ENCODE measurements at places on chromosomes 2 and 18.

- DNase-seq, result no peak
Observed at GRCh38 chr18:21602299-21602587, 1.7 kb upstream of the ESCO1 start.

DNA sequence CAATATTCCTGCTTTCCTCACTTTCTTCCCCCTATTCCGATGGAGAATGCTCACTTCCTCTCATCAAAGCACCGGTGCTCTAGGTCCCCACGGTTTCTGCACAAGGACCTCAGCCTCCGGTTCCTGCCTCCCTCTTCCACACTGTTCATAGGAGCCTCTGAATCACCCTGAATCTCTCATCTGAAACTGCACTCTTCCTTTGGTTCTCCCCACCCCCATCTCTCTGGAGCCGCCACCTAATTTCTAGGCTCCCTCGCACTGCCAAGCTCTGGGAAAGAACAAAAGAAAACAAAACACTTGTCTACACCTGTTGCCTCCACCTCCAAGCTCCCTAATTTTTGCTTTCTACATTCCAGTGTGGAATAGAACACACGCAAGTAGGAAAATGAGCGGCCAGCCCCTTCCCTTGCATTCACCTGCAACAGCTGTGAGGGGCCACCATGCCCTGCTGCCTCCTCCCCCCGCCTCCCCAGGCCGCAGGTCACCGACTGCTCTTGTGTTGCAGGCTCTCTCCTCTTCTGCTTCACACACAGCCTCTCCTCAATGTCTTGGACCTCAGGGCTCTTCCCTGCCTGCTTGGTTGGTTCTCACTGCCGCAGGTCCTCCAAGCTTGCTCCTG lies 9.6 kb downstream of the FBXO15 start:
- no peak for DNase-seq

- DNase-seq, result no peak
Observed at GRCh38 chr2:137117385-137117784, 352.0 kb downstream of the THSD7B start.

DNA sequence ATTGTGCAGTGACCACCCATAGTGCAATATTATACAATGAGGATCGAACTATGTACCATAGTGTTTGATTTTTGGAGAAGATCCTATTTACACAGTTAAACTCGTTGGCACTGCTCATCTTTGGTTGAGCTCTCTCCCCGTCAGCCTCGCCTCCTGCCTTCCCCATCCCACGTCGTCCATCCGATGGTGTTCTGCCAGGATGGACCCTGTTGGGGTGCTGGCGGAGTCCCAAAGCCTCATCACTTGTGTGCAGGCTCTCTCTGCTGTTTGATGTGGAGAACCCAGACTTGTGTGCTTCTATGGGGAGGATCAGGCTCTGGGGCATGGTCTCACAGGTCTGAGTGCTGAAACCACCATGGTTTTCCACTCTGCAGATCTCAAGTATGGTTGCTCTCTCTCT lies 85.4 kb downstream of the ITGB1BP1 start:
- no peak for DNase-seq
